ENCODE measurements at places on chromosomes 1 and 21. TPM values are rescaled to one million over a fixed set of nuclear protein-coding genes. Genes with fewer than 3 reads are reported as not detected.

DNA sequence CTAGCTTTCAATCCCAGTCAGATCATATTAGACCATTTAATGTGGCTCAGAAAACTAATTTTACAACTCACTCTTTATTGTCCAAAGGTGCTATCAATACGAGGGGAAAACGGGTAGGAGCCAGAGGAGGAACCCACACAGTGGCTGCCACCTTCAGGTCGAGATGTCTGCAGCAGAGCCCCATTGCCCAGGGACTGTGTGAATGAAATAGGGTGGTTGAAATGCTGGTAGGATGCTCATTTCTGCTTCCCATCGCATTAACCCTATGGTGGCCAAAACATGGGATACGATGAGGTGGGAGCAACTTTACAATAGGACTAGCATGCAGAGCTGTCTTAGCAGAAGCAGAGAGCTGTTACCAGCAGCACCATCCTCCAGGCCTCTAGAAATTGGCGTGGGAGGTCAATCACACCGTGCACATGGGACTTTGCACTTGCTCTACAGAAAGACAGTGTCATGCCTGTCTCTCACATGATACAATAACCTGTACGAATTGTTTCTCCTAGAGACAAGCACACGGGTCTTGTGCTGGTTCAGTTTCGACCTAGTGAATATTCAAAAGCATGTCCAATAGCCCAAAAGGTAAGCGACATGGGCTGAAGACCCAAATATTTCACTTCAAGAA, 69.5 kb upstream of the DESI2 start:
- no peak for DNase-seq

DNA sequence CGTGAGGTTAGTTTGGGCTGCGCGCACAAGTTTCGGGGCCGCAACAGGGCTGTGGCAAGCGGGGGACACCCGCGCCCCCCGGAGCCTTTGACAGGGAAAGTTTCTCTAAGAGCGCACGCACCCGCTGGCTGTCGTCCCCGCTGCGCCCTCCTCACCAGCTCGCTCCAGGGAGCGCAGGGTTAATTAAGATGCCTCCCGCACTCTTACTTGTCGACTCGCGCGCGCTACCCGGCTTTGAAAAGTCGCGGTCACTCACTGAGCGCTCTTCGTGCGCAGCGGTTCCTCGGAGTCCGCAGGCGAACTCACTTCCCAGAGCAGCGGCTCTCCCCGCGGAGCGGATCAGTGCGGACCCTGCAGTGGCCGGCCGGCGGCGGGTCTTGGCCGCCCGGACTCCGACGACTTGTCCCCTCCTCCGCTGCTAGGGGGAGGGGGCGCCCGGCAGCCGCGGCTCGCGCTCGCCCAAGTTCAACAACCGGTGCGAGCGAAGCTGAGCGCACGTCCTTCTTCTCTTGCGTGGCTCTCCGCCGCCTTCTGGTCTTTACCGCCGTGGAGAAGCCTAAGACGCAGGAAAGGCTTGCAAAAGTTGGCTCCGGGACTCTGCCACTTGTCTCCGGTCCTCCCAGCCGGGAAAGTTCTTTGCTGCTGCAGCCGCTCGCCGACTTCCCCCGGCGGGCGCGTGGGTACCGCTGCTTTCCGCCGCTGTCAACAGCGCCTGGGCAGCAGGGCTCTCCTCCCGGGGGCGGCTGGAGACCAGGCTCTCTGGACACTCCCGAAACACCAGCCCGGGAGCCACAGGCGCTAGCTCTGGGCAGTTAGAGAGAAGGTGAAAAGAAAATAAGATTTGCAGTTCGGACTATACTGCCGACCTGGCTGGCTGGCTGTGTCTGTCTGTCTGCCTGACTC, 506 bp downstream of the JUN start:
- peak; percentile 77 for DNase-seq

- DNase-seq, result peak; percentile 70
Measured at GRCh38 chr1:23395154-23395724, 25.6 kb upstream of the ZNF436 start.

DNA sequence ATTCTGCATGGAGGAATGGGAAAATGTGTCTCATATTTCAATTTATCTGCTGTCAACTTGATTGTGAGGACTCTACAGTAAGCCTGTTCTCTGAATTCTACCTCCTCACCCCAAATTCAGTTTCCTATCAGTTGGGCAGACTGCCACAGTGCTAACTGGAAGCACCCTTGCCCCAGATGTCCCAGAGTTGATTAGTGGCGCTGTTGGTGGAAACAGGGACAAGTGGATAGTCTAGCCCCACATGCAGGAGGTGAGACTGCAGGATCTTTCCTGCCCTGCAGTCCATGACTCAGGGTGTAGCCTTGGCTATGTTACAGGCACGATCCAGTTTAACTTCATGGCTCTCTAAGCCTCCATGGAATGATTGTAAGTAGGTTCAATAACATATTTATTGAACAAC, 22.1 kb downstream of the ADAM30 start:
- DNase-seq, result no peak

DNA sequence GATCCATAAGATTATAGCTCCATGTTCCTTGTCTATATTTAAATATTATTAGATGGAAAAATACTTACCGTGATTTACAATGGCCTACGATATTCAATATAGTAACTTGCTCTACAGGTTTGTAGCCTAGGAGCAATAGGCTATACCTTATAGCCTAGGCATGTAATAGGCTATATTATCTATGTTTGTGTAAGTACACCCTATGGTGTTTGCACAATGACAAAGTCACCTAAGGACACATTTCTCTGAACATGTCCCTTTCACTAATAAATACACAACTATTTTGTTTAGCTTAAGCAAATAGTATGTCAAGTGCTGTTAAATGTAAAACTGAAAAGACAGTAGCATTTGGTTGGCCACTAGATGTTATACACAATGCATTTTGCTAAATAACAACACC, 248.9 kb upstream of the ADGRL4 start:
- no peak for DNase-seq

DNA sequence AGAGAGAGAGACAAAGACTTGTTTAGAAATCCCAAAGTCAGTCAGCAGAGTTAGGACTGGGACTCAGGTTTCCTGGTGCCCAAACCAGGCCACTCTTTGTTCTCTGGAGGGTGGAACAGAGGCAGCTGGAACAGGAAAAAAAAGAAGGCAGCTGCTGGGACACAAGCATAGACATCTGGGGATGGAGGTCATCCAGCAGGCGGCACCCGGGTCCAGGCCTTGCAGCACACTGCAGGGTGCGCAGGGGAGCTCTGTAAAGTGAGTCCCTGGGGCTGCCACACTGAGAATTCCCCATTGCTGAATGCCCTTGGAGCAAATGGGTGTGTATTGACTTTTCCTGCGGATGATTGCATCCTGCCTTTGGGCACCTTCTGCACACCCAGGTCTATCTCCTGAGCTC, 222.9 kb upstream of the CSF3R start:
- no peak for DNase-seq

DNA sequence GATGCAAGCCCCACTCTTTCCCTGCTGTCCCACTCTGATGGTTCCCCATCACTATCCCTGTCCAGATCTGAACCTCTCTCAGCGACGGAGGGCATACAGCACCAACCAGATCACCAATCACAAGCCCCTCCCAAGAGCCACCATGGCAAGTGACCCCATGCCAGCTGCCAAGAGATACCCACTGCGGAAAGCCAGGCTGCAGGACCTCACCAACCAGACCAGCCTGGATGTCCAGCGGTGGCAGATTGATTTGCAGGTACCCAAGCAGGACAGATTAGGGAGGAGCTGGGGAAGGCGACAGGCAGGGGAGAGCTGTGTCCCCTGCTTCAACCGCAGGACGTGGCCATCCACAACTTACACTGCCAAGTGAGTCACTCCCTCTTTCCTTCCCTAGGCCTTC, 46.9 kb downstream of the VWA5B1 start:
- no peak for DNase-seq

DNA sequence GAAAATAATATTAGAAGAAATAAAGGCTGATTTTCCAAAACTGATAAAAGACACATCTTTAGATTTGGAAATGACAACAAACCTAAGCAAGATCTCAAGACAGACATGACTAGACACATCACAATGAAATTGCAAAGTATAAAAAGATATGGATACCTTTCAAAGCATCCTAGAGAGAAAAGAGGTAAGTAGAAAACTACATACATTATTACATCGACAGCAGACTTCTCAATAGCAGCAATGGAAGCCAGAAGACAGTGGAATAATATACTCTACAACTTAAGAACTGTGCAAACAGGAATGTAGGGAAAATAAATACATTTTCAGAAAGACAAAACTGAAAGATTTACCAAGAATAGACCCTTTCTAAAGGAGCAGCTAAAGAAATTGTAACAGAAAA, 50.2 kb downstream of the DENND1B start:
- peak; percentile 8 for DNase-seq

DNA sequence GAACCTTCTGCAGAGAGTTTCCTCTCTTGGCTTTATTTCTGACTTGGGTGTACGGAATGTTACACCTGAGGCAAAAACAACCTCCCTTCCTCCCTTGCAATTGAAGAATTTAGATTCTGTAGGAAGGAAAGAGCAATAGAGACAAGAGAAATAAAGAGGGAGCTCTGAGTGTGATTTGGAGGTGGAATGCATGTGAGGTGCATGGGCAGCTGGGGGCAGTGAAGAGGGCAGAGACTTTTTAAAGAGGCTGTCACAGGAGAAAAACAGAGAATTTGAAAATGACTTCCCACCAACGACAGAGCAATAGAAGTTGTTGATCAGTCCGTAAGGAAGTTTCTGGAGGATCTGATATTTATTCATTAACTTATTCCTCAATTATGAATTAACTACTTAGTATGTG, 172.0 kb upstream of the B3GALT2 start:
- DNase-seq, result no peak

- no peak for DNase-seq
Measured at GRCh38 chr21:17501107-17502006, 11.5 kb upstream of the CXADR start.

DNA sequence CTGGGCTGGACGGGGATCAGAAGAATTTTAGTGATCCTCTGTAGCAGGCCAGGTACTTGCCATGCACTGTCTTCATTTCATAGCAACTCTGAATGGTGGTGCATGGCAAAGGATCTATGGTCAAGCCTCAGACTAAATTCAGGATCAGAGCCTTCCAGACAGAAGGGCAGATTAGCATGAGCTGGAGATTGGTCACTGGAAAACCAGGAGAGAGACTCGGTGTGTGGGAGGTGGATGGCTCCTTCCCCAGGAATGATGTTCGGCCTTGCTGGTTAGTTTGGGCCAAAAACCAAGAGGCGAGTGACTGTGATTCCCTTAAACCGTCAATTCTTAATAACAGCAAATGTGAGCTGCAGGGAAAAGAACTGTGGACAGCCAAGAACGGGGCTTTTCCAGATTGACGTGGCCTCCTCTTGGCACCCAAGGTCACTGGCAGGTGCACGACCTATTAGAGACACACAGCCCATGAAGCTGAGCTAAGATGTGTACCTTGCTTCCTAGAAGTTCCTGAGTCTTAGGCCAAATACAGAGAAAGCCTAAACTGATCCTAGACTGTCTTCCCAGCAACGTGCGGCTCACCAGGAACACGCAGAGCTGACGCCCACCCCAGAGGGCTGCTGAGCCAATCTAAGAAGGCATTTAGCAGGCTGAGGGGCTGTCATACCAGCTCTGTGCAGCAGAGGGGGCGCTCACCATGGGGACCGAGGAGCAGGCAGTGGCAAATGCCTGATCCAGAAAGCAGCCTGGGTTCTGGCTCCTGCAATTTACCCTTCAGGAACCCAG, 18.5 kb downstream of the ALDH4A1 start:
- peak; percentile 65 for DNase-seq

GRCh38 chr1:198124673-198125072, 32.1 kb upstream of the NEK7 start:
- DNase-seq, result no peak

DNA sequence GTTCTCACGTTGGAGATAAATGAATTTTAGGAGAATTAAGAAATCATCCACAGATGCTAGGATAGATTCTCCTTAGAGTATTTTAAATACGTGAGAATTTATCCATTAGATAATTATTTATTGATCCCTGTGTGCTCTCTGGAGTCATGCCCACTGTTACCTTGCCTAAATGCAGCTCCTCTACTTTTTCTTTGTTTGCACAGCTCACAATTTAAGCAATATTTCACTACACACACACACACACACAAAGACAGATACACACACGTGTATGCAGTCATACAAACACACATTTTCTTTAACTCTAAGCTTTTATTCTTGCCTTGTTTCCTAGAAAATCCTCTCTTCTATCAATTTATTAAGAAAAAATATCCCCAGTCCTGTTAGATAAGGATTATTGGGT, 51.7 kb downstream of the GPR88 start:
- no peak for DNase-seq

- DNase-seq, result no peak
Measured at GRCh38 chr1:211352985-211353515, 26.4 kb downstream of the TRAF5 start.

GRCh38 chr1:233170741-233171140, 124.8 kb downstream of the PCNX2 start:
- DNase-seq, result no peak

U2AF1 gene
- 10.2 TPM for total RNA-seq

ATP6V1G3 gene
- total RNA-seq, result not detected

GJA4 gene
- total RNA-seq, result 31.4 TPM

OR2T35 gene
- not detected for total RNA-seq

GBP7 gene
- 0.04 TPM for total RNA-seq

PLPPR5 gene
- total RNA-seq, result 1.5 TPM

OR6K3 gene
- total RNA-seq, result not detected

RRP1 gene
- 12.9 TPM for total RNA-seq

TMEM52 gene
- 66.3 TPM for total RNA-seq

ATP1A4 gene
- 0.44 TPM for total RNA-seq

Data from muscle of leg (tissue), 16 donors.